ENCODE measurements at places on chromosomes 12 and 14.

DNA sequence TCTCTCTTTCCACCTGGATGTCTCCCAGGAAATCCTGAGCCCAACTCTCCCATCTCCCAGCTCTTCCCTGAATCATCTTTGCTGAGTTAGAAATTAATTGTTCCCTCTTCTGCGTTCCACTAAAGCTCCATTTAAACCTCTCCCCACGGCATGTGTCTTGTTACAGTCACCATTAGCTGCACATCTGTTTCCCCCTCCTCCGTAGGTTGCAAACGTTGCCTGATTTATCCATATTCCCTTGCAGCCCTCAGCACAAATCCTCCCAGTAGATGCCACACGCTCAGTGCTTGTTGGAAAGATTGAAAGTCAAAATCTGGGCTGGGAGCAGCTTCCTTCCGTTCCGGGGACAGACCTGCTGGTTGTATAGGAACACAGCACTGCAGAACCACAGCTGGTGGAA lies 90.4 kb downstream of the SLC24A4 start:
- DNase-seq: no peak

- no peak for DNase-seq
Measured at GRCh38 chr12:67720351-67720856, 71.9 kb downstream of the DYRK2 start.

DNA sequence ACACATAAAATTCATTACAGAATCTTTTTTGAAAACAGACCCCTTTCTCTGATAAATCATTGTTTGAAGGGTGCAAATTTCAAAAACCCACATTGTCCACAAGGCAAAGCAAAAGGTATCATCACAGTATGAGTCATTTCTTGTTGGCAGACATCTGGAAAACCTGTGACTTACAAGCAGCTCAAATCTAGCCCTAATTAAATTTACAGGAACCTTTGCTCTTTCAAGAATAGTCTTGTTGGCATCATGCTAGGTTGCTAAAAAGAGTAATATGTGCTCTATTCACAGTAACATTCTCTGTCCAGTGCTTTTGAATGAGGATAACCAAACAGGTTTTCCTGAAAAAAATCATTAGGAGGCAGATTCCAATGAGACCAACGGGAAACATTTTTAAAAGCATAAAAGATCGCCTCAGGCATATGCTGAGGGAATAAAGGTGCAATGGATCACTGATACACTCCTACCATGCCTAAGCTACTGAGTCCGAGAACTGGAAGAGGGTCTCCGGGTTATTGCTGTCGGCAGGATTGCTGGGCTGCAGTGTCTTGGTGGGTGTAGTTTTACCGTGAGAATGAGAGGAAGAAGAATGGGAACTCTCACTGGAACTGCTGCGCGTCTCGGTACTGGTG lies 55.5 kb upstream of the TTC7B start:
- DNase-seq: no peak

DNA sequence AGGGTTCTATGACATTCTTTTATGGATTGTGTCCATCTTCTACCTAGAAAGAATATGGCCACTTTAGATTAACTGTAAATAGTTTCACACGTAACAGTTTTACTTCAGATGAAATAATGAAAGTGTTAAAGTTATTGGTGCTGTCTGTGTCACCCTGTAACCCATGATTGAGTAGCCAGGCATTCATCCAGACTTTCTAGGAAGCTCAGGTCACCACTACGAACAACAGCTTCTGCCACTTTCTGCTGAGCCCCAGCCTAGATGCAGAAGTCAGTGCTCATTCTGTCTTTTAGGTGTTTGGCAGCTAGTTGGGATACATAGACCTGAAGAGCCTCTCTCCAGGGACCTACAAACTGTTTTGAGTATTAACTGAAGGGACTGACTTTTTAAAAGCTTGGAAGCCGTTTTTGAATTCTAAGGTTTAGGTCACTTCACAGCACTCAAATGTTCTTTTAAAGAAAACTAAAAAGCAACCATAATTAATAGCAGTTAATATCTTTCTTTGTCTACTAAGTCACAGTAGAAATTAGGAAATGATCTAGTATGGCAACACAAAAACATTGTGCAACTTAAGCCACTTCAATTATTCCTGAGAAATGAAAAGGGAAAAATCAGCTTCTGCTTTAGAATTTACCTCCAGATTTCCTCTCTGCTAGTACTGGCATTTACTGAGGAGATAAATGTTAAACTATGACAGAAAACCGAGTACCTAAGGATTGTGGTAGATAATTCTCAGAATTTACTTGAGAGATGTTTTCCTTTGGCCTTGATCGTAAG lies 266.9 kb downstream of the CCDC91 start:
- DNase-seq: no peak
